KG1 (cell line): ENCODE measurements at places on chromosomes 12 and 14.

GRCh38 chr14:83940253-83940652, 1589.7 kb upstream of the FLRT2 start:
- DNase-seq, result no peak

DNA sequence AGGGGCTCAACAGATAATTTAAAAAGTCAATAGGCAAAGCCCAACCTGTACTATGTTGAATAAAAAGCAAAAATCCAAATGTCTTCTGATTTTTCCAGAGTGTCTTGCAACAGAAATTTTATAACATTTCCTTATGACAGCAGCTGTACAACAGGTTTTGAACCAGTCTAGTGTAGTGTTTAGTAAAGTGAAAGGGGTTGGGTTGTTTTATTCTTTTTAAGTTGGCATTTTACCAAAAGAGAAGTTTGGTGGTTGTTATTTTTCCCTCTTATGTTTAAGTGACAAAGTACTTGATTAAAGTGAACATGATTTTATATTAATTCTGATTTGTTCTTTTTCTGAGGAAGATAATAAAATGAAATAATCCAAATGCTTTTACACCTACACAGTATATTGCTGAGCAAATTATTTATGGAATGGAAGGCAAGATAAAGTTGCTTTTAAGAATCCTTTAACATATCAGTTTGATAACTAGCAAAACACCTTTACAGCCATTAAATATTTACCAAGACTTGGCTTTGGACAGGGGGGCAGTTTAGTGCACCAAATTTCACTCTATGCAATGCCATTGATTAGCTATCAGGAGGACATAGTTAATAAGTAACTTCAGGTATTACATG, 128.9 kb downstream of the FOXA1 start:
- DNase-seq, result no peak

DNA sequence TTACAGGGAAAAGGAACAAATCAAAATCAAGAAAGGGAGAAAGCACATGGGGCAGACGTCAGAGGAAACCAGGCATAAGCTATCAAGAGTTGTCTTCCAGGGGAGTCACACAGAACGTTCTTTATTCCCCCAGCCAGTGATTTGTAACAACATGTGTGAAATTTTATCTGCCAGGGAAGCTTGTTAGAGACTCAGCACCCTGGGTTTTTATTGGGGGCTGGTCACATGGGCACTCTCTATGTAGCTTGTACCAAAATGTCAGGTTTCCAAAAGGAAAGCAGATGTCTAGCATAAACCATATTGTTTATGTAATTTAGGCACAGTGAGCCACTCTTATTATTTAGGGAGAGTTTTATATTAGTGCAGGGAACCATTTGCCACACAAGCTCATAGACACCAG, 440.4 kb upstream of the DCN start:
- no peak for DNase-seq

- DNase-seq, result no peak
These were observed 8.3 kb upstream of the HVCN1 start for GRCh38 chr12:110697236-110697635.

DNA sequence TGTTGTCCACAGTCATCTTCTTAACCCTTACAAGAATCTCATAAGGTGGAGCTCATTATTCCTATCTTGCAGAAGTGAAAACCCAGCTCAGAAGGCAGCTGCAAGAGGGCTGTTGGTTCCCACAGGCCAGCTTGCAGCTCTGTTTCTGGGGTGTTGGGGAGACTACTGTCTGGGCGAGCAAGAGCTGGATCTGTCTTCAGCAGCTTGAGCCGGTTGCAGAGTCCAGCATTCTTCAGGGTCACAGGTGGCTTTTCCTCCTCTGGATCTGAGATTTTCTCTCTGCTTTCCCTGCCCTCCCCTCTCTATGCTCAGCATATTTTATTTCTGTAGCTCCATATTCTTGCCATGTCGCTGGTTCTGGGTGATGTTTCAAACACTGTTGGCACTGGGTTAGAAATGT, 87.4 kb downstream of the PAPOLA start:
- DNase-seq, result no peak

DNA sequence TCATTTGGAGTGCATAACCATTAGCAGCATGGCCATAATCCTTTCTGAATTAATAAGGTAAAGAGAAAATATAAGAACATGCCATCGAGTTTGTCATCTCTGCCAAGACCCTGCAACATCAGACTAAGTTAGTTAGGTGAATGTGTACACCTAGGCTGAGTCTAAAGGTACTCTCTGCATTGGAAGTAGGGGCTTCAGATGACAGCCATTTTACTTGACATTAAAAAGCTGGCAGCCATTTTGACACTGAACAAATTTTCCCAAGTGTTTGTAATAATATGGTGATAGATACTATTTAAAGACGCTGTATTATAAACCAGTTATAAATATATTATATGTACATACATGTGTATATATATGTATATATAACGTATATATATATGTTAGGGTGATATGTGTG, 79.0 kb downstream of the SUDS3 start:
- DNase-seq, result no peak

DNA sequence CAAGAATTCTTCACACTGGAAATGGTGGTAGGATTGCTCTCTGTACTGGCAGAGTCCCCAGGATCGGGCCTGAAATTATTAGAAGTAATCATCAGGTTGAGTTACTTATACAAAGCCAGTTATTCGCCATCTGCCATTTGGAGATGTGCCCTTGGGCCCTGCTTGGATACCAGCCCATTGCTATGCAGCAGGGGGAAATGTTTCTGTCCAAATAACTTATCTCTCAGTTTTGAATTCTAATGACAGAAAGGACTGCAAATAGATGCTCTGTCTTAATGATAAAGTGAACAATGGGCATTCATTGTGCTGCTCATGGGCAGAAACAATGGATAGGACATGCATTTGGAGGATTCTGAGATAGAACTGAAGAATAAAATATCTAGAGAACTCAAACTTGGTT, 139.1 kb upstream of the PELI2 start:
- DNase-seq, result no peak

- no peak for DNase-seq
These were observed 20.7 kb downstream of the KRT85 start for GRCh38 chr12:52346593-52346992.

DNA sequence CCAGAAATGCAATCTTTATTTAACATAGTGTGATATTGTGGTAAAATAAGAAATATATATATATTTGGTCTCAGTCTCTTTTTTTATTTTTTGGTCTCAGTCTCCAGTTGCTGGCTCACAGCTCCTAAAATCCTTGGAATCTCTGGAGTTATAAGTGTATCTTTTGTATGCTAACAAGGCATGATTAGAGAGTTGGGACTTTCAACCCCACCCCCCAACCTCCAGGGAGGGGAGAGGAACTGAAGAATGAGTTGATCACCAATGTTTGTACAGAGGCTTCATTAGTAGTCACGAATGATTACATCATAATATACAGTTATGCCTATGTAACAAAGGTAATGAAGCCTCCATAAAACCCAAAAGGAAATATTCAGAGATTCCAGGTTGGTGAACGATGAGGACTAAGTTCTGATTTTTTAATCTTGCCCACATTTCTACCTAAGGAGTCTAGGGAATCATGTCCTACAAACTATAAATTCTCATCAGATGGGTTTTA, 22.8 kb upstream of the LALBA start:
- DNase-seq, result no peak

DNA sequence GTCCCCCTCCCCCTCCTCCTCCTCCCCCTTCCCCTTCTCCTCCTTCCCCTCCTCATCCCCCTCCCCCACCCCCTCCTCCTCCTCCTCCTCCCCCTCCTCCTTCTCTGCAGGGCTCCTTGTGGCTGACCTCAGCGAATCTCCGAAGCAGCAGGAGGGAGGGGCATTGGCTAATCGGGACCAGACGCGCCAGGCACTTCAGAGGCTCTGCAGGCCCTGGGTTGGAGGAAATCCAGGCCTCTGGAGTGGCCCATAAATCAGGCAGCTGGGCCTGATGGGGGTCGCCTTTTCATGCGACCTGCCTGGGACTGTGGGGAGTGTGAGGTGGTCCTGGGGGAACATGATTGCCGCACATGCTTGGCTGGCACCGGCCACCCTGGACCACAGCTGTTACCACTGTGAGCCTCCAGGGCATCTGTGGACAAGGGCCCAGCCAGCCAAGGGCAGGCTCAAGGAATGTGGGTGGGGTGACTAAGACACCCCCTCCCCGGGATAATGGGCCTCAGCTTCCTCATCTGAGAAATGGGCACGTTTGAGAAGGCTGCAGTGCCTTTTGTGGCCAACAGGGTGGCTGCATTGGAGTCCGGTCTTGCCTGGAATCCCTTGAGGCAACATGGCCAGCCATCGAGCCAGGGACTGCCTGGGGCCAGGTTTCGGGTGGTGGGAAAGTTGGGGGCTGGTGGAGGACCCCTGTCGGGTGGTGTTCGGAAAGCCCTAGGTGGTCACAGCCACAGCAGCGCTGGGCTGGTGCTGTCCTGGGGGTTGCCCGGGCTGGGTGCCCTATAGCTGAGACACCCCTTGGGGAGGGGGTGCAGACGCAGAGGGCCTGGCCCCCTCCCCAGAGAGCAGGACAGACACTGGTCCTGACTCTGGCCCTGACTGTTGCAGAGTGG, 12.0 kb downstream of the KIF26A start:
- DNase-seq, result no peak

- no peak for DNase-seq
These were observed 32.8 kb downstream of the ERP29 start for GRCh38 chr12:112046003-112046402.

- DNase-seq, result no peak
These were observed 371.8 kb upstream of the E2F7 start for GRCh38 chr12:77437206-77437605.

GRCh38 chr12:42798811-42799438, 209.4 kb upstream of the PRICKLE1 start:
- no peak for DNase-seq

GRCh38 chr12:92134638-92135274, 10.9 kb downstream of the BTG1 start:
- no peak for DNase-seq

- no peak for DNase-seq
These were observed 13.2 kb upstream of the TIGAR start for GRCh38 chr12:4307593-4308333.

- DNase-seq, result no peak
These were observed 143.2 kb upstream of the RGS6 start for GRCh38 chr14:71789005-71789404.

DNA sequence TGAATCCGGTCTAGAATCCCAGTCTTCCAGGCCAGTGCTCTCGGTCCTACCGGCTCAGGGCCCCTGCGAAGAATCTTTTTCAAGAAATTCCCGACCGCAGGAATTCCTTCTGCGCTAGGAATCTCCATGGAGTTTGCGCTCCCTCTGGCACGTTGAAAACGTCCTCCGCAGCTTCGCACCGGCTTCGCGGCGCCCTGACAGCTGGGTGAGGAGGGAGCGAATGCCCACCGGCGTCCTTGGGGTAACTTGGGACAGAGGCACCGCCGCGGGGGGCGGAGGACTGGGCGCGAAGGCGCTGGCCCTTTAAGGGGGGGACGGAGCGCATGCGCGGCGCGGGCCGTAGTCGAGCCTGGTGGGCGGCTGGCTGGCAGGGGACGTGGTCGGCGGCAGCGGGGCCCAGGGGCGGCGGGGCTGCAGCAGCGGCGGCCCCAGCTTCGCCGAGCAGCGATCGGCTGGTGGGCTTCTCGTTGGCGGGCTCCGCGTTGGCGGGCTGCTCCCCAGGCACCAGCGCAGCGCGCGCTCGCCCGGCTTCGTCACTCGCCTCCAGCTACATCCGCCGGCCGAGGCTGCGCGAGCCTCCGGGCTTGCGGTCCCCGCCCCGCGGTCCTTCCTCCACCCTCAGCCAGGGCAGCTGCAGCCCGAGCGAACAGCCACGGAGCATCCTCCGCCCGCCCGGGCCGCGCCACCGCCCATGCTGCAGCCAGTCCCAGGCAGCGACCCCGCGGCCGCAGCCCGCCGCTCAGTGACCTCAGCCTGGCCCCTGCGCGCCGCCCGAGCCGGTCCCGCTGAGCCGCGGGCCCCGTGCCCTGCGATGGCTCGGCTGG, at the start of gene VASH1:
Gene VASH1, plus strand, starts transcription at position 333 of the 824 bp plus-strand sequence. CDS start 1,354 bp downstream, outside the sequence.
- no peak for DNase-seq

GRCh38 chr12:50041962-50042361, 15.4 kb upstream of the ASIC1 start:
- no peak for DNase-seq

DNA sequence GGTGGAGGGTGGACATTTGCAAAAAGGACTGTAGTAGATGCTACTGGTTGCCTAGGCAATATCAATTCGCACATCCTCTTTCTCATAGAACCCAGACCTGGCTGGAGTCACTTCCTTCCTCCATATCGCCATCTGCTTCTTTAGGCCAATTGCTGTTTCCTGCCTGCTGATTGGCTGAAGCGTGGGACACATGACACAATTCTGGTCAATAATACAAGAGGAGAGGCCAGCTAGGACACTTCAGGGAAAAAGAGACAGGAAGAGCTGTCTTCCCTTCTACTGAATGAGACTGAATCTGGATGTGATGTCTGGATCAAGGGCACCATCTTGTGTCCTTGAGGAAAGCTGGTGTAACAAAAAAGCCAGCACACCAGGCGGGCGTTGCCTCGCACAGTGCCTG, 53.8 kb downstream of the TRPV4 start:
- no peak for DNase-seq

GRCh38 chr14:86596024-86596423, 1066.1 kb downstream of the FLRT2 start:
- no peak for DNase-seq

DNA sequence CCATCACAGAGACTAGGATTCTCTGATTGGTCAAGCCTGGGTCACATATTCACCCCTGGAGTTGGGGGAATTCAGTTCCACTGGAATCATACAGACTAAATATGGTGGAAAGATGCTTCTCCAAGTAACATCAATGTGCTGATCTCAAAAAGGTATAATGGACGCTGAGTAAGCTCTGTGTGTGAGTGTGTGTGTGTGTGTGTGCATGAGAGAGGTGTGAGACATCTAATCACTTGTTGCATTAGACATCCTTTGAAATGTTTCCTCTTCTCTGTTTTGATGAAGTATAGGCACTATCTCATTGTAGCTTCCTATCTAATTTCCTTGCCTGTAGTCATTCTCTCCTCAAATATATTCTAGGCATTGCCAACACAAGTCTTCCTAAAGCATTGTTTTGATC, 5.0 kb upstream of the RAB3IP start:
- DNase-seq, result no peak

GRCh38 chr12:64742416-64742815, 16.8 kb downstream of the GNS start:
- DNase-seq, result no peak

DNA sequence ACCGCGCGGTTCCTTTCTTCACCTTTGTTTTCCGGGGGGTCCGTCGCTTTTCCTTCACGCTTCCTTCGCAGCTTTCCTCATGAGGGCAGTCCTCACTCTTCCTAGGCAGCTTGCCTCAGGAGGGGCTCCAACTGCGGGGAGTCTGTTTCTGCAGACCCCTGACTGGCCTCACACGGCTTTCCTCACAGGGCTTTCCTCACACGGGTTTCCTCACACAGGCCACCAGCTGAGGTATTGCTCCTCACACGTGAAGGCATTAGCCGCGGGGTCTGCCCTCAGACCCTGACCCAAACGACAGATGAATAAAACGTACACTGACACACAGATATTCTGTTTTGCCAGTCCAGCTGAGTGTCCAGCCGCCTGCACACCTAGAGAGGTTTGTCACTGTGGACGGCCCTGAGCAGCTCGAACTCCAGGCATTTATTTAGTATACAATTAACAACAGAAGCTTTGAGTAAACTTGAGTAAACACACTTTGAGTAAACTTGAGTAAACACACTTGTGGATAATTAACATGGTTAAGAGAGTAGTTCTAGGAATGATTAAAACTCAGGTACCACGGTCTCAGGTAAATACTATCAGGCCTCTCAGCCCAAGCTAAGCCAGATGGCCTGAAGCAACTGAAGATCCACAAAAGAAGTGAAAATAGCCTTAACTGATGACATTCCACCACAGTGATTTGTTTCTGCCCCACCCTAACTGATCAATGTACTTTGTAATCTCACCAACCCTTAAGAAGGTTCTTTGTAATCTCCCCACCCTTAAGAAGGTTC, 16.1 kb upstream of the LYZ start:
- DNase-seq, result no peak
